ENCODE measurements at places on chromosomes 7 and 10. TPM values are rescaled to one million over a fixed set of nuclear protein-coding genes. Genes with fewer than 3 reads are reported as not detected.

- H3K4me1 ChIP-seq: no peaks in the 10 kb centered on the region
- DNase-seq: no peak
- H3K4me3 ChIP-seq: no peak overlapping the region
- H3K27ac ChIP-seq: no peak overlapping the region
- H3K27me3 ChIP-seq: peaks cover 49% of the 10 kb centered on the region
- H3K36me3 ChIP-seq: peaks cover 2% of the 10 kb centered on the region
These were observed 22.0 kb upstream of the GHRHR start for GRCh38 chr7:30941582-30942323.

DNA sequence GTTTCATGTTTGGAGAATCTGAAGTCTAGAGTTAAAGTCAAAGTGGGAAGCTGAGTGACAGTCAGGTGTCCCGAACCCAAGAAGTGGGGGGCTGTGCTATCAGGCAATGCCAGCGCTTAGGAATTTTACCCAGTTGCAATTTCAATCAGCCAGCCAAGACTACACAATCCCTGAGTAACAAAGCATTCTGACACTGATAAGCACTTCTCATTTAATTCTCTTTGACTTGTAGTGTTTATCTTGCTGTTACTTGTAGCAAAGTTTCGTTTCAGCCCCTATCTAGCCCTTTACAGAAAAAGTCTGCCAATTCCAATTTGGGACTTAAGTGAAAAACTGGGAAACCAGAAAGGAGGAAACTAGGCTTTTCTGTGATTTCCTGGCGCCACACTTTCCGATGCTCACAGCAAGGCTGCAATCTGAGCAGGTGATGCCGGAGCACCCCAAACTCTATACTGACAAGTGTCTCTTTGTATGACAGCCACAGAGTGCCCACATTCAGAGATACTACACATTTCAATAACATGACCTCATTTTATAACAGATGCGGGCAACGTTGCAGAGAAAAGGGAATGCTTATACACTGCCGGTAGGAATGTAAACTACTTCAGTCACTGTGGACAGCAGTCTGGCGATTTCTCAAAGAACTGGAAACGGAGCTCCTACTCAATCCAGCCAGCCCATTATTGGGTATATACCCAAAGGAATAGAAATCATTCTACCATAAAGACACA lies 61.0 kb downstream of the ITIH5 start:
- peaks cover 22% of the 10 kb centered on the region for H3K27me3 ChIP-seq
- peaks cover 4% of the 10 kb centered on the region for H3K4me1 ChIP-seq
- H3K27ac ChIP-seq: no peak overlapping the region
- DNase-seq: no peak
- H3K36me3 ChIP-seq: no peaks in the 10 kb centered on the region

DNA sequence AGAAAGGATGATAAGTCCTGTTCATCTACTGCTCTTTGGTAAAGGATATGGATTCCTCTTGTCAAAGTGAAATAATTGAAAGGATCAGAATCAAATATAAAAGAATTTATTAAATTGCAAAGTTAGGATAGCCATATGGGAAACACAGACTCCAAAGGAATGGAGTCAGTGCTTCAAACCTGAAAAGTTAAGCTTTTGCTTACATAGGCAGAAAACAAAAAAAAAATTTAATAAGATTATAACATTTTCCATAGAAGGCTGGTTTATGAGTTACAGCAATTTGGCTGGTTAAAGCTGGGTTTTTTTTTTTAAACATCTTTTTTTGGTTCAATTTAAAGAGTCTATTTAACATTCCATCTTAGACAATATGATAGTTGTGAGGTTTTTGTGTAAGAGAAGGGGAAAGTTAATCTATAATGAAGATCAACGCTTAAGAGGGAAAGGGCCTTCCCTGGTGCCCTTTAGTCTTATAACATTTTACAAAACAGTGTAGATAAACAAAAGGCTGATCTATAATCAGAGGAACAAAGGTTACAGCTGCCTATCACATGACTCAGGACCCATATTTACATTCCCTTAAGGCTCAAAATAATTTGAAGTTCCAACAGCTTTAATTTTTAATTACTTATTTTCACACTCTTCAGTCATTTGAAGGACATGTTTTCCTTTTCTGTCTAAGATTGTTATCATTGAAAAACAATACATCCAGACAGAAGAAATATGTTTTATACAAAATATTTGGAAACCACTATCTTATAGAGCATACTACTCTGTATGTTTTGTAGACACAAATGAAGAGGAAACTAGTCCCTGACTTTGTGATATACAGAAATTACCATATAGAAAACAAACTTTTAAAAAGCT lies 234.3 kb upstream of the MBL2 start:
- DNase-seq: no peak
- no peak overlapping the region for H3K27ac ChIP-seq
- no peaks in the 10 kb centered on the region for H3K36me3 ChIP-seq
- no peaks in the 10 kb centered on the region for H3K27me3 ChIP-seq
- H3K4me3 ChIP-seq: no peak overlapping the region
- no peaks in the 10 kb centered on the region for H3K4me1 ChIP-seq

- H3K27me3 ChIP-seq: peaks cover 11% of the 10 kb centered on the region
- no peak overlapping the region for H3K4me3 ChIP-seq
- DNase-seq: no peak
- no peaks in the 10 kb centered on the region for H3K4me1 ChIP-seq
These were observed 1.9 kb downstream of the SLC29A4 start for GRCh38 chr7:5284304-5285281.

Gene POLL
- total RNA-seq: 30.5 TPM

Gene CFAP46
- not detected for total RNA-seq

- H3K27me3 ChIP-seq: peaks cover 2% of the 10 kb centered on the region
- no peak overlapping the region for H3K27ac ChIP-seq
- DNase-seq: no peak
- no peak overlapping the region for H3K4me3 ChIP-seq
- no peaks in the 10 kb centered on the region for H3K4me1 ChIP-seq
These were observed 583.5 kb downstream of the PARD3 start for GRCh38 chr10:34231441-34232180.

Gene RPP30
- 48.8 TPM for total RNA-seq

Measured in activated CD8-positive, alpha-beta memory T cell treated with anti-CD3 and anti-CD28 coated beads, Interleukin-2, amount 10 ng/mL, durations not matched to agents 7 days and 5 days (primary cell).